GM23338 (cell line): ENCODE measurements at places on chromosomes 7 and 10. TPM values are rescaled to one million over a fixed set of nuclear protein-coding genes. Genes with fewer than 3 reads are reported as not detected.

The MYL7 gene
- 2.4 TPM in 1 of 2 replicates, not detected in the other for total RNA-seq

The ZNF503 gene
- 0.04 TPM in 1 of 2 replicates, not detected in the other for total RNA-seq

The TWIST1 gene
- total RNA-seq: 0.12 and 0.24 TPM in 2 replicates

The INTS15 gene
- 27.0 and 30.6 TPM in 2 replicates for total RNA-seq

The CALML5 gene
- 0.27 TPM in 1 of 2 replicates, not detected in the other for total RNA-seq

The GDF2 gene
- not detected in 2 replicates for total RNA-seq

The ELFN1 gene
- 3.5 and 5.0 TPM in 2 replicates for total RNA-seq

The IKZF1 gene
- 0.43 and 1.8 TPM in 2 replicates for total RNA-seq

The TMEM229A gene
- 0.16 and 0.80 TPM in 2 replicates for total RNA-seq

The ADIRF gene
- total RNA-seq: not detected in 2 replicates

The LRIT1 gene
- total RNA-seq: 0.07 TPM in 1 of 2 replicates, not detected in the other

The BICC1 gene
- 2.1 and 2.2 TPM in 2 replicates for total RNA-seq

The KCNH2 gene
- total RNA-seq: 11.3 and 14.7 TPM in 2 replicates

The TSPAN13 gene
- 27.6 and 28.8 TPM in 2 replicates for total RNA-seq

The SPDYE2 gene
- total RNA-seq: not detected in 2 replicates
